ENCODE measurements at places on chromosomes 3 and 15. TPM values are rescaled to one million over a fixed set of nuclear protein-coding genes. Genes with fewer than 3 reads are reported as not detected.

GRCh38 chr3:13998831-13999230 is 119.0 kb upstream of the WNT7A start:
- no peak overlapping the region for H3K27ac ChIP-seq
- H3K4me3 ChIP-seq = no peak overlapping the region
- no peaks in the 10 kb centered on the region for H3K36me3 ChIP-seq
- no peaks in the 10 kb centered on the region for H3K4me1 ChIP-seq
- H3K27me3 ChIP-seq = no peaks in the 10 kb centered on the region
- no peak for DNase-seq

DNA sequence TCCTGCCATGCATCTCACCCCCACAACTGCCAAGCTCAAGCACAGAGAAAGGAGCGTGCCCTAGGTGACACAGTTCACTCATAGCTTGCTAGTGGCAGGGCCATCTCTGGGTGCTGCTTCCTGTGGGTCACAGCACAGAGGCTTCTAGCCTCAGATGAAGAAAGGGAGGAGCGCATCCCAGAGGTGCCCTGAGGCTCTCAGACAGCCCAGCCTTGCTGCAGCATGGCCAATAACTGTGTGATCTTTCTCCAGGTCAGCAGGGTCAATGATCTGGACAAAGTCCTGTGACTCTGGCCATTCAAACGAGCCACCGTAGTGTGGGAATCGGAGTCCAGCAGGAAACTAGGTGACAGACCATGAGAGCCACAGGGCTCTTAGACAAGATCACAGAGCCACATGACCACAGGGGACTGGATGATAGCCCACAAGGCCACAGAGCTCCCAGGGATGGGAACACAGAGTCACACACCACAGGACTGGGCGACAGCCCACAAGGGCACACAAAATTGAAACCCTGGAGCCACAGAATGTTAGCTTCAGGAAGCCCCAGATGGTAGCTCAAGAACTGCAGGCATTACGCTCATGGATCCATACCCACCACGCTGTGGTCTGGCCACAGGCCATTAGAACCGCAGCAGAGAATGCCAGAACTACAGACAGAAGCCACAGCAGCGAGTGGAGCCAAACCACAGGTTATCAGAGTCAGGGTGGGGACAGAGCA is 25.9 kb upstream of the GRIP2 start:
- no peaks in the 10 kb centered on the region for H3K4me1 ChIP-seq
- H3K27me3 ChIP-seq = no peaks in the 10 kb centered on the region
- no peak overlapping the region for H3K27ac ChIP-seq
- no peak overlapping the region for H3K4me3 ChIP-seq
- no peaks in the 10 kb centered on the region for H3K36me3 ChIP-seq
- DNase-seq = no peak

DNA sequence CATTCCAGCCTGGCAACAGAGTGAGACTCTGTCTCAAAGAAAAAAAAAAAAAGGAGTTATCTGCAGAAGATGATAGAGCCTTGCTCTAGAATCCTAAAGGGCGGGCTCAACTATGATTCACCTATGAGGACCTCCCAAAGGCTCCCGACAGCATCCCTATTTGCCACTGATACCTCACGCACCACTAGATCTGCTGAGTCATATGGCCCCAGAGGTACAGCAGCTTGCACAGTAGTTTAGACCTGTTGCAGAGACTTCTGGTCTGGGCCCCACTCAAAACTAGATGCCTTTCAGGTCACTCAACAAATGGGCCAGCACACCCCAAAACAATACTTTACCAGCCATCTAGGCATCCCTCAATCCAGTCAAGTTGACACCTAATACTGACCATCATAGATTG is 38.1 kb upstream of the PTX3 start:
- no peaks in the 10 kb centered on the region for H3K36me3 ChIP-seq
- H3K27ac ChIP-seq = no peak overlapping the region
- no peak for DNase-seq
- no peaks in the 10 kb centered on the region for H3K4me1 ChIP-seq

DNA sequence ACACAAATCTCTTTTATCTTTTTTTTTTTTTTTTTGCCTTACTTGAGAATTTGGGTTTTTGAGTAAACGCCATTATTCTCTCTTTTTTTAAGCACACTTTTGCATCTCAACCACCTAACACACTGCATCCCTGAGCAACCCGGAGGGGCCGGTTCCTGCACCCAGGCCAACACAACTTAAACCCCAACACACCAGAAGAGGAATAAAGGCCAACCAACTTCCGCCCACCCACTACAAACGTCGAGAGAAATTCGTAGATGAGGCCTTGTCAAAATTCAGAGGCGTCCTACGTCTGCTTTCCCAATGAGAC is 389 bp upstream of the CCNB2 start:
- no peaks in the 10 kb centered on the region for H3K27me3 ChIP-seq
- peak overlapping the region; percentile 56 for H3K27ac ChIP-seq
- DNase-seq = no peak
- peak overlapping the region; percentile 60 for H3K4me3 ChIP-seq

DNA sequence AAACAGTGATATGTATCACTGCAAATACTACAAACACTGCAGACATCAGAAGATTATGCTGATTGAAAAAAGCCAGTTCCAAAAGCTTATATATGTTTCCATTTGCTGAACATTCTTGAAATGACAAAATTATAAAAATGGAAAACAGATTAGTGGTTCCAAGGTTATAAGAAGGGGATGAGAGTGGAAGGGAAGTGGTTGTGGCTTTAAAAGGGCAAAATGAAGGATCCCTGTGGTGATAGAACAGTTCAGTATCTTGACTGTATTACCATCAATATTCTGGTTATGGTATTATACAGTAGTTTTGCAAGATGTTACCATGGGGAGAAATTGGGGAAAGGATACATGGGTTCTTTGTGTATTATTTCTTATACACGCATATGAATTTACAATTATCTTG is 77.8 kb downstream of the DZIP3 start:
- H3K27me3 ChIP-seq = no peaks in the 10 kb centered on the region
- H3K36me3 ChIP-seq = peaks cover 27% of the 10 kb centered on the region
- DNase-seq = no peak

DNA sequence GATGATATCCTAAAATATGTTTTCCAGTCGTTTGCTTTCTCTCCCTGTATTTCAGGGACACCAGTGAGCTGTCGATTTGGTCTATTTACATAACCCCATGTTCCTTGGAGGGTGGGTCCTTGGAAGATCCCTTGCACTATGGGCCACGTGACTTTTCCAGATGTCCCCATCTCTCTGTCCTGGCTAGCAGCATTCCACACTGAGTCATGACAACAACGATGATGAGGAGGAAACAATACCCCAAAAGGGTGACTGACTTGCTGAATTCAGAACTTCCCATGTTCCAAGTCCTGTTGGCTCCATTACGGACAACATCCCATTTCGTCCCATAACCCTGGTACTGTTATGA is 134.3 kb downstream of the NSMCE3 start:
- no peak overlapping the region for H3K27ac ChIP-seq
- H3K27me3 ChIP-seq = peaks cover 12% of the 10 kb centered on the region
- H3K4me1 ChIP-seq = peaks cover 9% of the 10 kb centered on the region

DNA sequence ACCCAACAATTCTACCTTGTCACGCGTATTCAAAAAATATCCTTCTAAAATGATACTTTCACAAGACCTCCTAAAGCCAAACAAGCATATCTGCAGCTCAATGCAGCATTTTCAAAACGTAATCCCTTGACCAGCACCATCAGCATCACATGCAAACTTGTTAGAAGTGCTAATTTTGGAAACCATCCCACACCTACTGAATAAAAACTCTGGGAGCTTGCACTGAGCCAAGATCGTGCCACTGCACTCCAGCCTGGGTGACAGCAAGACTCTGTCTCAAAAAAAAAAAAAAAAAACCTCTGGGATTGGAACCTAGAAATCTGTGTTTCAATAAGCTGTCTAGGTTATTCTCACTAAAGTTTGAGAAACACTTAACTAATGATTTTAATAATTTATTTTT is 223.3 kb upstream of the CCDC54 start:
- H3K4me3 ChIP-seq = no peak overlapping the region
- H3K27me3 ChIP-seq = no peaks in the 10 kb centered on the region
- H3K36me3 ChIP-seq = no peaks in the 10 kb centered on the region
- no peaks in the 10 kb centered on the region for H3K4me1 ChIP-seq
- H3K27ac ChIP-seq = no peak overlapping the region

DNA sequence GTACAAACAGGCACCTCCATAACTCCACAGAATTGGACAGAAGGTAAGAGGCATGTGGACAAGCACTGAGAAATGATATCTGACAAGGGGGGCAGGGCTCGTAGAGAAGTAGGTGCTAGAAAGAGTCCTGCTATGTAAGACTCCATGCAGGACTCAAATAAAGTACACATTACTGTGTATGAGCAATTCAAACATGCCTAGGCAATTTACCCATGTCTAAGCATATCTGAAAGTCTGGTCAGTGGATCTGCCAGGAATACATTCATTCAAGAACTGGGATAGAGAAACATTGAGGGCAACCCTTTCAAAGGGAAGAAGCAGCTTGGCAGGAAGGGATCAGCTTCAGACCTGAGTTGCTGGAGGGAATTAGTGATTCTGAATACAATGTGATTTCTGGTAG is 174.1 kb upstream of the MCTP2 start:
- no peaks in the 10 kb centered on the region for H3K36me3 ChIP-seq
- no peaks in the 10 kb centered on the region for H3K27me3 ChIP-seq
- no peak overlapping the region for H3K27ac ChIP-seq

DNA sequence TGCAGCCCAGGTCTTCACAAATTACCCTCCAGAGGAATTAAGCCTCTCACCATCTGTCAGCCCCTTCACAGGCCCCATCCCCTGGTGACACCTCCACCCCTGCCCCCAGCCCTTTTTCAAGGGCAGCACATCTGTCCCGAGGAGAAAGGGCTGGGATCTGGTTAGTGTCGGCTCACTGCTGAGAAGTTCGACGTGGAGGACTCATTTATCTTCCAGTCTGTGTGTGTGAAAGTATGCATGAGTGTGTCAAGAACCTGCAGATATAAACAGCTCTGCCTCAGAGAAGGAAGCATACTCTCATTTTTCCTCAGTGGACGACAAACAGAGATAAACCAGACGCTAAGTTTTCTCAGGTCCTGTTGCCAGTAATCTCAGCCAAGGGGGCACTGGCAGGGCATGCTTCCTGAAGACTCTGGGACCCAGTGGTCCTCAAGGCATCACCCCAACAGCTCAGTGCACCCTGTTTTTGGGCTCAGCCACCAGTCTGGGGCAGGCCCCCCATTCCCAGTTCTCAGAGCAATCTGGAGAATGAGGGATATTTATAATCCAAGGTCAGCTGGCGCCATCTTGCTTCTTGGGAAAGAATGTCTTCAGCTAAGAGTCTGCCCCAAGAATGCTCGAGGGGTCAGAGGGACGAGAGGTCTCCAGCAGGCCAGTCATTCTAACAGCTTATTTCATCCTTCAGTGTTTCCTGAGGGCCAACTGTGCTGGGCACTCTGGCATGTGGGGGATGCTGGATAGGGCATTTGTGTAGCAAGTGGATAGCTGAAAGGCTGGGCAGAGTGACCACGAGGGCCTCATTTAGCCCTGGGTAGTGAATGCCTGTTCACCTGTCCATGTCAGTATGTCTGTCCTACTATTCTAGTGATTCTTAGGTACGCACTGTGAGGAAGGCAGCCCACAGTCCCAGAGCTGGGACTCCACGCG is 73.6 kb downstream of the ADCY5 start:
- peak; percentile 70 for DNase-seq
- peak overlapping the region; percentile 80 for H3K27ac ChIP-seq
- H3K36me3 ChIP-seq = no peaks in the 10 kb centered on the region
- H3K4me3 ChIP-seq = no peak overlapping the region
- no peaks in the 10 kb centered on the region for H3K27me3 ChIP-seq
- peaks cover 90% of the 10 kb centered on the region for H3K4me1 ChIP-seq

- peaks cover 71% of the 10 kb centered on the region for H3K4me1 ChIP-seq
- H3K36me3 ChIP-seq = peaks cover 31% of the 10 kb centered on the region
- no peaks in the 10 kb centered on the region for H3K27me3 ChIP-seq
- peak; percentile 96 for DNase-seq
These were observed 18.1 kb downstream of the CSPG4 start for GRCh38 chr15:75694241-75695182.

DNA sequence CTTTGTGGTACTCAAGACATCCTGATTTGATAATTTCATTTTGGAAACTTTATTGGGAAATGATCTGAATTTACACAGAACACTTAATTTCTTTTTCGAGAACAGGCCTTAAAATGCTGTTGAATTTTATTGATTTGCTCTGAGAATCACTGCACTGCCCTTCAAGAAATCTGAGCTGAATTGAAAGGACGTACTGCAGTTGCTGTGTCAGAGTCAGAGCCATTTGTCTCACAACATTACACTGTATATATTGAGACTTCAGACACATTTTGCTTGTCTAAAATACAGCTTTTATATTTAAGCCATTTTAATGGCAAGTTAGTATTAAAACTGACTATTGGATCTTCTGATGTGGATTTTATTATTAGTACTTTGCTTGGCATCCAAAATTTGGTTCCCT is 504.1 kb downstream of the NLGN1 start:
- no peak for DNase-seq
- H3K27ac ChIP-seq = no peak overlapping the region
- no peaks in the 10 kb centered on the region for H3K27me3 ChIP-seq
- H3K4me3 ChIP-seq = no peak overlapping the region

The PDZRN3 gene
- 208 TPM for total RNA-seq

The IL12A gene
- 1.1 TPM for total RNA-seq

The B3GALNT1 gene
- total RNA-seq = 2.1 TPM

The MELTF gene
- 6.1 TPM for total RNA-seq

The MYO5C gene
- 3.6 TPM for total RNA-seq

The PROS1 gene
- total RNA-seq = 17.8 TPM

The ROPN1 gene
- total RNA-seq = not detected

The GHSR gene
- not detected for total RNA-seq

The SH3GL3 gene
- not detected for total RNA-seq

The DLL4 gene
- 5.4 TPM for total RNA-seq

The GOLGA6L10 gene
- total RNA-seq = 1.8 TPM
